ENCODE measurements at places on chromosomes 5 and 9.

DNA sequence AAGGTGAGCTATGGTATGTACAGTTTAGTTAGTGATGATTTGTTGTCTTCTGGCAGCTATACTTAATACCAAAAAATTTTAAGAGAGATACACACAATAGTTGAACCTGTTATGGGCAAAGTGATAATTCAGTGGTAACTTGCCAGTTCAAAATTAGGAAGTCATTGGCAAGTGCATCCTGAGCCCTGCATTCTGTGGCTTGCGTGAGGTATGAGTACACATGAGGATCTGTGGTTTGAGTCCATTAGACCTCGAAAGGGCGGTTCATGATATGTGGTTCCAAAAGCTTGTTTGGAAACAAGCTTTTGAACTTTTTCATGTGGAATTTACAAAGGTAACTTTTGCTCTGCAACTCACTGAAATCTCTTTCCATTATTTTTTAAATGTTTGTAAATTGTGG lies 47.0 kb downstream of the GPR21 start:
- DNase-seq, result no peak

DNA sequence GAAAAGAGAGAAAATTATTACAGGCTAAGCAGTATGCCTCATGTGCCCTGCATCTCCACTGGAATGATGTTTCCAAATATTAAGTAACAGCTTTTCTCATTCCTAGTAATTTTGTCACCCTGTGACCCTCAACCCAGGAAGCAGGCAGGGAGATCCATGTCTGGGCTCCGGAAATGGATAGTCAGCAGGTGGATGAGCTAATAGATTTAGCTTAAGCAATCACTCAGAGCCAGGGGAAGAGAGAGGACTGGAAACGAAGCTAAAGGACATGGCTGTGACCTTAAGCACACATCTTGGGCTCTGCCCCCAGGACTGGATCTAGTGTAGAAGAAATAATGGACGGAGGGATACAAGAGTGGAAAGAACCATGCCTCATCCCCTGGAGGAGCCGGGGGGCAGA lies 89.5 kb downstream of the ARSB start:
- no peak for DNase-seq

GRCh38 chr5:124729720-124730359 lies 16.6 kb downstream of the ZNF608 start:
- peak; percentile 85 for DNase-seq

GRCh38 chr9:5670079-5670478 lies 41.2 kb downstream of the RIC1 start:
- DNase-seq, result no peak

DNA sequence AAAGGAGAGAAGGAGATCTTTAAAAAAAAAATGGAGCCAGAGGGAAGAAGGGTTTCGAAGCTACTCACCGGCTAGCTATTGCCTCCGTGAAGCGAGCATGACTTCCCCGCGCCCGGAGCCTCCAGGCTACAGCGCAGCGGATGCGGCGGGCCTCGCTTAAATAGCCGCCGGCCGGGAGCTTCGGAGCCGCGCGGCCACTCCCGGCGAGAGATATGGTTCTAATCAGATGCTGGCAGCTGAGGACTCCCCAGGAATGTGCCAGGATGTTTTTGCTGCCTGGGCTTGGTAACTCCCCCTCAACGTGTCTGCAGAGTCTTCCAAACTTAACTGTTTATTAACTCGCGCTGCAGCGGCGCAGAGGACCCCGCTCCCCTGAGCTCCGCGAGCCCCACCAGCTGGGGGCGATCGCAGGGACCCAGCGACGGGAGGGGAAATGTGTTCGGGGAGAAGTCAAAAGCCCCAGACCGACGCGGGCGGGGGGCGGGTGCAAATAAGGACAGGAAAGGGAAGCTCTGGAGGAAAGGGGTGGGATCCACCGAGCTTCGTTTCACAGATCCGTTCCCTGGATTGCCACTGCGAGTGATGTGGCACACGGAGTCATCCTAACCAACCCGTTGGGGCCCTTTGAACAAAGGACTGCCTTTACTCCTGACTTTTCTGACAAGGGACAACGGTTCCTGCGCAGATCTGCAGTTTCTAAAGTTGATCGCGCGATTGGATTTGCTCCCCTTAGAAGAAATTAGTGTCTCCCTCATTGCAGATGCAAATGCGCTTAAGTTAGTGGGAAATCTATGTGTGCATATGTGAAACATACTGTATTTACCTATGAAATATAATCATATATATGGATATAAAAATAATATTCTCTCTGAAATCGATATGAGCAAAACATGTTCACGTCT lies at the start of gene DAB2:
TSS of gene DAB2 (minus strand) at position 245 of the 902 bp plus-strand sequence. CDS start 30,660 bp downstream, outside the sequence.
- peak; percentile 95 for DNase-seq

DNA sequence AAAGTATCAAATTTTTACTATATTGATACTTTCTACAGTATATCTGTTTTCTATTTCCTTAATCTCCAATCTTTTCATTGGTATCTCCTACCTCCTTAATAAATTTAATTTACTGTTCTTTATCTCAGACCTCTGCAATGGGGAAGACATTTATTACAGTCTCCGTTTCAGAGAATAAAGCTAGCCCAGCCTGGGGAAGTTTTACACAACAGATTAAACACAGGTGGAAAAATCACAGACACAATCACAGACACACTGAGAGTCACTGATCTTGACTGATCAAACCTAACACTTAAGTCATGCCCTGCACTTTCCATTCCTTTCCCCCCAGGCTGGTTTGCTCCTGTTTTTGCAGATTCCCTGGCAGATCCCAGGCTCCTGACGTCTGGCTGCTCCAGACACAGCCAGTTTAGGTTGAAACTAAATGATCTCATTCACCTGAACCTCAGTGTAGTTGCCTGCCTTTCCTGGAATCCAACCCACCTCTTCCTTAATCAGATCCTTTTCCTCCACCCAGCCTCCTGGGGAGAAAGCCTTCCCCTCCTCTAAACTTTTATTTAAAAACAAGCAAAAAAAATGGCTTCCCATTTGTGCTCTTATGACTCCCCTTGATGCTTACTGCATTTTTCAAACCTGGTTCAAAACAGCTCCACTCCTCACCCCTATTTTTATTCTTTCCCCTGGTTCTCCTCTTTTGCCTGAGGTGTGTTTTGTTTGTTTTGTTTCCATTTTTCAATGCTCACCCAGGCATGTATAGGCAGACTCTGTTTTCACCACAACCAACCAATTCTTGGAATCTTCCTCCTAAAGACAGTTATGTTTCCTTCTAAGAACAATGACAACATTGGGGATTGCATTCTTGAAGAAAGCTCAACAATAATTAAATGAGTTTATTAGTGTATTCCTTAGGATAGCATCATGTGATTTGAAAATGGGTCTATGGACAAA lies 29.5 kb upstream of the OSMR start:
- no peak for DNase-seq

GRCh38 chr9:33860200-33860871 lies 43.4 kb downstream of the UBE2R2 start:
- DNase-seq, result no peak

- DNase-seq, result no peak
Measured at GRCh38 chr5:180464603-180464970, 29.6 kb upstream of the CNOT6 start.

DNA sequence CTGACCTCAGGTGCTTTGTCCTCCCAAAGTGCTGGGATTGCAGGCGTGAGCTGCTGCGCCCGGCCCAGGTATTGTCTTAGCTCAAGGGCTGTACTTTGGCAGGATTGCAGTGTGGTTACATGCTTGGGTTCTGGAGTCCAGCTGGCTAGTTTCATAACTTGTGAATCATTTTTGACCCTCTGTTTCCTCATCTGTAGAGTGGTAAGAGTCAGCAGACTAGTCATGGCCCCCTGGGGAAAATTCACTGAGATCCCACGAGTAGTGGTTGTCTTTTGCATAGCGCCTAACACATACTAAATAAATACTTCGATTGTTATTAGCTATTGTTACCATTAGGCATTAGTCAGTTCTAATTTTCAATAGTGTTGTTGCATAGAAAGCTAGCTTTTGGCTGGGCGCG lies 14.3 kb downstream of the PTPA start:
- DNase-seq, result peak; percentile 85

GRCh38 chr5:27854243-27854852 lies 816.0 kb upstream of the CDH9 start:
- DNase-seq, result peak; percentile 39

GRCh38 chr5:32916648-32917047 lies 205.5 kb downstream of the NPR3 start:
- peak; percentile 17 for DNase-seq

- DNase-seq, result no peak
Measured at GRCh38 chr9:36963346-36963745, 70.7 kb downstream of the PAX5 start.

- no peak for DNase-seq
Measured at GRCh38 chr5:173435447-173435846, 107.2 kb upstream of the STC2 start.

DNA sequence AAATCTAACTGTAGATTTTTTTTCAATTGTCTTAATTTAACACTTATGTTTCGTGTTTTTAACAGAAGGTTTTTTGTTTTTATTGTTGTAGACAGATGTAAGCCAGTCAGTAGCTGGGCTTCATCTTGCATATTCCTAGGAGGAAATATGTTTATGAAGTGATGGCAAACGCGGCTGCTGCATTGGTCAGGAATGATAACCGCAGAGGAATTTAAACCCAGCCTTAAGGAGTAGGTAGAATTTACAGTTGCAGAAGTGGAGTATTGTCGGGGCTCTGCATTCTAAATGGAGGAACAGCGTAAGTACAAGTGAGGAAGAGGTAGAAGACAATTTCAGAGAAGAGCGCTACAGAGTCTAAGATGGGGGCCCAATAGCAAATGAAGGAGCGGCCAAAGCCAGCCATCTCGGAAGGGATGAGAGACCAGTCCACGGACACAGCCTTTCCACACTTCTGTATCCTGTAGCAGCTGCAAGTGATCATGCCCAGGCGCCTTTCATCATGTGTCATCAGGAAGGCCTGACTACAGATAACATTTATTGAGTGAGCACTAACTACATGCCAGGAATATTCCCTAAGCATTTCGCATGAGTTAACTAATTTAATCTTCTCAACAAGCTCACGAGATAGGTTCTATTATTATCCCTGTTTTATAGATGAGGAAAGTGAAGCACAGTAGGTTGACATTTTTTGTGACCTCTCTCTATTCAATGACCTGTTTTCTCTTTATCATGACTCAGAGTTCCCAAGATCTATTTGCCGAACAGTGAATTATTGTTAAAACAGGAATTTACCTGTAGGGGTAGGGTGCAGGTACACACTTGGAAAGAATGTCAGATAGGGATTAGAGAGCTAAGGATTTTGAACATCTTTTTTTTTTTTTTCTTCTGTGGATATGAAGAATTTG lies 38.1 kb downstream of the CMYA5 start:
- DNase-seq, result no peak

DNA sequence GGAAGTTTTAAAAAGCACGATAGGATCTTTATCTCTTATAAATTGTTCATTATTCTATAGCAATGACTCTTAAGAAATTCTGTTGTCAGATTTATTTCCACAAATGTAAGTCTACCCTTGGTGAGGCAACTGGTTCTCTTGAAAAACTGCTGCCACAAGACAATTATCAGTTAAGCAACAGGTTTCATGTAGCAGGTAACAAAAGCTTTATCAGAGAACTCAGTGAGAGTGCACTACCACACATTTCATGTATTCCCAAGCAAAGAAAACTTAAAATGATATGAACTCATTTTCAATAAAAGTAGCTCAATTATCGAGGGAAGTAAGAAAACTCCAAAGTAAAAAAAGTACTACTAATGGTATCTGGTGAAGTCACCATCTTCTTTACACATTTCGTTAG lies 9.4 kb downstream of the NR6A1 start:
- DNase-seq, result no peak

DNA sequence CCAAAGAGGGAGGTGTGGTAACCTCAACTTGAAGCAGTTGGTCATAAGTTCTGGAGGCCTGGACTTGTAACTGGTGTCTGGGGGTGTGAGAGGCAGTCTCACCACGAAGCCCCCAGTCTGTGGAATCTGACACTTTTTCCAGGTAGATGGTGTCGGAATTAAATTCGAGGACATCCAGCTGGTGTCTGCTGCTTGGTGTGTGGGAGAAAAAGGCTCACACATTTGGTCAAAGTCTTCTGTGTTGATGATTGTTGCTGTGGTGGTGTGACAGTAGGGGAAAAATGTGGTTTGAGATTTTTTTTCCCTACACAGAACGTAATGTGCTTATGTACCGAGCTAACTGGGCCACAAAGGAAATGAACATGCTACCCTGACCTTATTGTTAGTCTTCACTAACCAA lies 251.9 kb downstream of the MAT2B start:
- DNase-seq, result no peak

DNA sequence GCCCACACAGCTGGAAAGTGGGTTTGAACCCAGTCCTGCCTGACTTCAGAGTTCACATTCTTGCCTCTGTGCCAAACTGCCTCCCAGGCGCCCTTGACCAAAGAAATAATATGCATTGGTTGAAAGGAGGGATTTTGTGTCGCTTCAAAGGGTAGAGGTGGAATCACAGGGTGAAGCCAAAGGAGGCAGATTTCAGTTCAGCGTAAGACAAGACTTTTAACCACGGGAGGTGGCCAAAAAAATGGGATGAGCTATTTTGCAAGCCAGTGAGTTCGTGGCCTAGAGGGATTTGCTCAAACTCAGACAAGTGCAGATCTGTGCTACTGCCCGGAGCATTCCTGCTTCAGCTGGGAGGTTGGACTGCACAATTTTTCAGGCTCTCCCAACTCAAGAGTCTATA lies 57.6 kb upstream of the RANBP3L start:
- peak; percentile 69 for DNase-seq

- DNase-seq, result no peak
Measured at GRCh38 chr5:158368686-158369085, 509.7 kb upstream of the CLINT1 start.

DNA sequence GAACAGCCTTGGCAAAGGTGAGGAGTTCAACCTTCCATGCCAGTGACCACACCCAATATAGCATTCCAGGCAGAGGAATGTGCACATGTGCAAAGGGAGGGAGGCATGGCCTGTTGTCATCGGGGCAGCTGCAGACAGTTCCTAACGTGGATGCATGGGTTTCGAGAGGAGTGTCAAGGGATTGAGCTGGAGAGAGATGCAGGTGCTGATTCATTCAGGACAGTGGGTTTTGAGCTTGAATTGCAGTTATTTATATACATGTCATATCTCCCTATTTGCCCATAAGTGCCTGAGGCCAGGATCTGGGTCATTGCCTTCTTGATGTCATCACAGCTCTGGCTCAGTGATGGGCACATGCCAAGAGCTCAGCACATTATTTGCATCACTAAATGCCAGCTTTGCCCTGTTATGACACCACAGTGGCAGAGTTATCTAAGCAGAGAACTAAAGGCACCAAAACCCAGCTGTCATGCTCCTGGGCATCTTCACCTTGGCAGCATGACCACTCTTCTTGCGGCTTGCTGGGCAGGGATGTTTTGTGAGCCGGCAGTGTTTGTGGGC lies 278.0 kb downstream of the NTRK2 start:
- DNase-seq, result no peak

DNA sequence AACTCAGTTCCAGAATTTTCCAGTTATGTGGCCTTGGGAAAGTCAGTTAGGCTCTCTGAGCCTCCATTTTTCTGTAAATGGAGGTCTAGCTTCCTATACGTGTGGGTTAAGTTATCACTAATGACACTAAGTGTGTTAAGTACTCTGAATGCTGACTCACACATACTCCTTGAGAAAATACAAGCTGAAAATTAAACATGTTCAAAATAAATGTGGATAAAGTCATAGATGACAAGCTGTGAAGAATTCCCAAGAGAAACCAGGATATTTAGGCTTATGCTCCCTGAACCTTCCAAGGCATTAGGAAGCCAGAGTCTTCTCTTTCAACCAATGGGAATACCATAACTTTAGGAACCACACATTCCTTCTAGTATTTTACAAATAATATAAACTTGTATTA lies 58.1 kb downstream of the ABCA1 start:
- DNase-seq, result no peak

GRCh38 chr5:117414926-117415325 lies 840.3 kb upstream of the SEMA6A start:
- peak; percentile 3 for DNase-seq
